ENCODE measurements at places on chromosomes 12 and 14. TPM values are rescaled to one million over a fixed set of nuclear protein-coding genes. Genes with fewer than 3 reads are reported as not detected.
A peak's percentile ranks its signal among the peaks of the same experiment; 100 is the strongest.

GRCh38 chr14:52080808-52081755 is 12.2 kb upstream of the NID2 start:
- peaks cover 15% of the 10 kb centered on the region for H3K27me3 ChIP-seq
- peaks cover 3% of the 10 kb centered on the region for H3K36me3 ChIP-seq
- no peak overlapping the region for H3K4me3 ChIP-seq
- no peak for DNase-seq

DNA sequence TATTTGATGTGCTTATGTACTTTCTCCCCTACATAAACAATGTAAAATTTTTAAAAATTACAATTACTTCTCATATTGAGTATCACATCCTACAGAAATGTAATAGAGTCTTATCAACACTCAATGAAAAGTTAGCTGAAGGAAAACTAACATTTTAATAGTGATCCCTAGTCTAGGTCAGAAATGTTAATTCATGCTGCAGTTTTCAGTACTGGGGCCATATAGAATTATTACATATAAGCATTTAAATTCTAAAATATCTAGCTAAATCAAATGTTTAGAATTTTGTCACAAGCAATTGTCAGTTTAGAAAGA is 37.8 kb downstream of the SLC6A15 start:
- H3K4me3 ChIP-seq = no peak overlapping the region
- no peaks in the 10 kb centered on the region for H3K4me1 ChIP-seq
- H3K27me3 ChIP-seq = peaks cover 16% of the 10 kb centered on the region
- no peak overlapping the region for H3K27ac ChIP-seq
- H3K36me3 ChIP-seq = no peaks in the 10 kb centered on the region

- no peak overlapping the region for H3K27ac ChIP-seq
- H3K4me3 ChIP-seq = no peak overlapping the region
- no peak for DNase-seq
- H3K27me3 ChIP-seq = no peaks in the 10 kb centered on the region
- H3K4me1 ChIP-seq = peaks cover 41% of the 10 kb centered on the region
- H3K36me3 ChIP-seq = peaks cover 4% of the 10 kb centered on the region
Observed at GRCh38 chr12:47710278-47710677, 4.4 kb upstream of the RPAP3 start.

- no peaks in the 10 kb centered on the region for H3K27me3 ChIP-seq
- H3K36me3 ChIP-seq = no peaks in the 10 kb centered on the region
- no peak overlapping the region for H3K27ac ChIP-seq
- no peaks in the 10 kb centered on the region for H3K4me1 ChIP-seq
- no peak overlapping the region for H3K4me3 ChIP-seq
- DNase-seq = no peak
Observed at GRCh38 chr12:24535334-24536069, 413.4 kb downstream of the BCAT1 start.

- H3K36me3 ChIP-seq = peaks cover 11% of the 10 kb centered on the region
- no peaks in the 10 kb centered on the region for H3K27me3 ChIP-seq
- H3K27ac ChIP-seq = peak overlapping the region; percentile 95
- peak; percentile 72 for DNase-seq
Observed at GRCh38 chr14:89750908-89751392, 203.6 kb downstream of the EFCAB11 start.

GRCh38 chr14:51859131-51859530 is 1.3 kb upstream of the GNG2 start:
- no peak overlapping the region for H3K4me3 ChIP-seq
- DNase-seq = no peak
- H3K27ac ChIP-seq = no peak overlapping the region
- H3K36me3 ChIP-seq = peaks cover 8% of the 10 kb centered on the region
- H3K4me1 ChIP-seq = peaks cover 40% of the 10 kb centered on the region

DNA sequence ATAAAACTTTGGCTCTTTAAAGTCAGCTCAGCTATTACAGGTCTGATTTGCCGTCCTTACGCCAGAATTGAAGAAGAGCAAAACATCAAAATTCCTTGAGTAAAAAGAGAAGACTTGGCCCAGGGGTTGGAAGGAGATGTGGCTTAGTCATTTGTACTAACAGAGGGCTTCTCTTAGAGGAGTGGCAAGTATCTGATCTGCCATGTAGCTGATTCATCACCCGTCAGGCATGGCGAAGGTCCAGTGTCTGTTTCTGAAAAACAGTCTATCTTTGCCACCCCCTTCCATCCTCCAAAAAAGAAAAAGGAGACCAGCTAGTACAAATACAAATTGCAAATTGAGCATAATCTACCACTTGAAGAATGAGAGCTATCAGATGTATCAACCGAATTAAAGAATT is 91.9 kb downstream of the RAD52 start:
- peaks cover under 1% of the 10 kb centered on the region for H3K4me1 ChIP-seq
- H3K4me3 ChIP-seq = no peak overlapping the region
- H3K27ac ChIP-seq = peak overlapping the region; percentile 46

The SETD1B gene
- total RNA-seq = 21.2 TPM

The MIPOL1 gene
- 0.50 TPM for total RNA-seq

The PLEKHG7 gene
- total RNA-seq = not detected

The OR11H6 gene
- total RNA-seq = not detected

The PDZRN4 gene
- not detected for total RNA-seq

DNA sequence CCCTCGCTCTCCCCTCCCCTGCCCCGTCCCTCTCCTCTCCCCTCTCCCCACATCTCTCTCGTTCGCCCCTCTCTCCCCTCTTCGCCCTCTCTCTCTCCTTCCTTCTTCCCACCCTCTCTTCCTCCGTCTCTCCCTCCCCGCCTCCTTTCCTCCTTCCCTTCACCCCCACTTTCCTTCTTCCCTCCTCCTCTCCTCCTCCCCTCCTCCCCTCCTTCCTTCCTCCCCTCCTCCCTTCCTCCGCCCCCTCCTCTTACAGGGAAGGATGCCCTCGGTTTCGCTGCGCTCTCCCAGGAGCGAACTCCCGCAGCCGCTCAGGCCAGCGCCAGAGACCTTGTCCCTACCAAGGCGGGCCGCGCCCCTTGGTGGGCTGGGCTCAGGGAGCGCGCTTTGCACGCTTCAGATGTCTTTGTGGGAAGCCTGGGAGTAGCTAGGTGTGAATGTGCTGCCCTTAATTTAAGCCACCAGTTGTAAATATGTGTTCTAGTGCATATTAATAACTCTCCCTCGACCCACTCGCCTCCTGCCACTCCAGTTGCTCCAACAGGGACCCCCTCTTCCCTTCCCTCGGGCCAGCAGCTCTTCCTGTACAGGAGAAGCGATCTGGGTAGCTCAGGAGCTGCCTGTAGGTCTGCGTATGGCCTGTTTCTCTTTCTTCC is 13.3 kb upstream of the MAP3K9 start:
- H3K36me3 ChIP-seq = no peaks in the 10 kb centered on the region
- peak overlapping the region; percentile 83 for H3K27ac ChIP-seq
- H3K27me3 ChIP-seq = peaks cover 51% of the 10 kb centered on the region
- H3K4me1 ChIP-seq = peaks cover 43% of the 10 kb centered on the region

The GALNT8 gene
- 1.5 TPM for total RNA-seq

The CRACR2A gene
- total RNA-seq = 20.0 TPM

DNA sequence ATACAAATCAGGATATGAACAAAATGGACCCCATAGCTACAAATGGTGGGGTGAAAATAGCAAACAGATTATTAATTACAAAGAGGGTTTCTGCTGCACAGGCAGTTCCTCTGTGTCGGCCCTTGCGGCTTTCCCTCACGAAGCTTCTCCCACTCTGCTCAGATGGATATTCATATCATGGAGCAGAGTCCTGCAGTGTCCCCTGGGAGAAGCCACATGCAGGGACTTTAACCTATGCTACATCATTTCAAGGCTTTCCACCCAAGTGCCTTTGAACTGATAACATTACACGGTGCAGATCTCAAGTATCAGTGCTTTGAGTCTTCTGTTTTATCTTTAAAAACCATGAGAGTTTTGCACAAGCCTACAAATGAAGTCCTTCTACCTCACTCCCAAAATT is 229.1 kb downstream of the PPM1H start:
- no peaks in the 10 kb centered on the region for H3K36me3 ChIP-seq
- no peak overlapping the region for H3K27ac ChIP-seq
- no peak for DNase-seq
- peaks cover 17% of the 10 kb centered on the region for H3K27me3 ChIP-seq
- no peaks in the 10 kb centered on the region for H3K4me1 ChIP-seq
- H3K4me3 ChIP-seq = no peak overlapping the region

- no peaks in the 10 kb centered on the region for H3K36me3 ChIP-seq
- H3K4me3 ChIP-seq = peak overlapping the region; percentile 59
- H3K4me1 ChIP-seq = peaks cover 60% of the 10 kb centered on the region
- H3K27me3 ChIP-seq = no peaks in the 10 kb centered on the region
Observed at GRCh38 chr12:123120452-123121166, 30.3 kb downstream of the PITPNM2 start.

DNA sequence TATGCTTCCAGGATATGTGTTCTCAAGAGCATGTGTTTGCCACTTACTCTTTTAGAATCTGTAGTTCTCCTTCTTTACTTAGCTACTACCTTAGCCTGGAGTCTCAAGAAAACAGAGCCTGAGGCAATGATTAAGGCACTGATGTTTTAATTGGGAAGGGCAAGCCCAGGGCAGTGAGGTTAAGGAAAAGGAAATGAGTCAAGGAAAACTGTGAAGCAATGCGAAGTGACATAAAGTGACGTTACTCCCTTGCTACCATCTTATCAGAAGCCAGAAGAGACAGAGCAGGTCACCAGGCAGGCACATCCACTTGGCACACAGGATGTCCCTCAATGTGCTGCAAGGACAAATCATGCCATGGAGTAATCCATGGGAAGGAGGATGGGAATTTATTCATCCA is 11.3 kb upstream of the EML5 start:
- DNase-seq = no peak
- H3K27me3 ChIP-seq = peaks cover 15% of the 10 kb centered on the region
- H3K4me3 ChIP-seq = no peak overlapping the region
- H3K4me1 ChIP-seq = no peaks in the 10 kb centered on the region

The ADAM20 gene
- 1.3 TPM for total RNA-seq

GRCh38 chr12:116524964-116525379 is 34.2 kb upstream of the MAP1LC3B2 start:
- H3K36me3 ChIP-seq = no peaks in the 10 kb centered on the region
- H3K4me3 ChIP-seq = no peak overlapping the region
- no peak overlapping the region for H3K27ac ChIP-seq

- peaks cover 11% of the 10 kb centered on the region for H3K4me1 ChIP-seq
- H3K27me3 ChIP-seq = peaks cover 10% of the 10 kb centered on the region
- H3K36me3 ChIP-seq = no peaks in the 10 kb centered on the region
- no peak for DNase-seq
- H3K27ac ChIP-seq = no peak overlapping the region
- H3K4me3 ChIP-seq = no peak overlapping the region
Observed at GRCh38 chr12:104865080-104865479, 93.0 kb downstream of the SLC41A2 start.

DNA sequence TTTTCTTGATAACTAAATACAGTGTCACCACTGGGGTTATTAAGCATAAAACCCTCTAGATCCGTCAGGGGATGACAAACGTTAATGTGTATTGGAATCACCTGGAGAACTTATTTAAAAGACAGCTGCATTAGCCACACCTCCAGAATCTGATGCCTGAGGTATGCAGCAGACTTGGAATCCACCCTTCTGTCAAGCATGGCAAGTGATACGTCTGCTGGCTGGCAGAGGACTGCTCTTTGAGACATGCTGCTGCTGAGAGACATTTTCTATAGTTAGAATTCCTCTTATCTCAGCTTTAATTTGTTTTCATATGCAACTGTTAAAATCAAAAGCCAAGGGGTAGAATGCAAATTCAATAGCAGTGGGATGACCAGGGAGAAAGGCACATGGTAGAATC is 496.3 kb downstream of the NELL2 start:
- DNase-seq = no peak
- H3K36me3 ChIP-seq = no peaks in the 10 kb centered on the region
- no peak overlapping the region for H3K4me3 ChIP-seq
- H3K4me1 ChIP-seq = no peaks in the 10 kb centered on the region

The RTL1 gene
- total RNA-seq = not detected

DNA sequence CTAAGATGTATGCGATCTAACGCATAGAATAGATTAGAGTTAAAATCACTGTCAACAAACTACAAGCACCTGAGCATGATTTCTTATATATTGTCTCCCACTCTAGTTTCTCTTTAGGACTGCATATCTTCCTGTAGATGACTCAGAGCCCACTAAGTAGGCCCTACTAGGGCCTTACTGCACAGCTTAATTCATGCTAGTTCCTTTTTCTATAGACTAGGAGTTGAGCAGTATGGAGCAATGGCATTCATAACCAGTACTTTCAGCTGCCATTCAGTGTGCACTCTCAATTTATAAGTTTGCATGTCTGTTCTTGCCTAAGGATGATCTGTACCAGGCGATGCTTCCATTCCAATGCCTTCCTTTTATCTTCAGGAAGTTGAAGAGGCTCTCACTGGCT is 103.5 kb downstream of the METTL25 start:
- H3K4me3 ChIP-seq = no peak overlapping the region
- H3K4me1 ChIP-seq = no peaks in the 10 kb centered on the region
- peaks cover 5% of the 10 kb centered on the region for H3K36me3 ChIP-seq
- H3K27ac ChIP-seq = no peak overlapping the region

The ANKS1B gene
- 0.63 TPM for total RNA-seq

- H3K36me3 ChIP-seq = no peaks in the 10 kb centered on the region
- H3K4me3 ChIP-seq = no peak overlapping the region
- H3K27ac ChIP-seq = no peak overlapping the region
- no peaks in the 10 kb centered on the region for H3K27me3 ChIP-seq
Observed at GRCh38 chr12:81303935-81304334, 226.1 kb downstream of the ACSS3 start.

The SLC25A47 gene
- not detected for total RNA-seq

The OTUB2 gene
- 1.9 TPM for total RNA-seq

The BTG1 gene
- total RNA-seq = 337 TPM

DNA sequence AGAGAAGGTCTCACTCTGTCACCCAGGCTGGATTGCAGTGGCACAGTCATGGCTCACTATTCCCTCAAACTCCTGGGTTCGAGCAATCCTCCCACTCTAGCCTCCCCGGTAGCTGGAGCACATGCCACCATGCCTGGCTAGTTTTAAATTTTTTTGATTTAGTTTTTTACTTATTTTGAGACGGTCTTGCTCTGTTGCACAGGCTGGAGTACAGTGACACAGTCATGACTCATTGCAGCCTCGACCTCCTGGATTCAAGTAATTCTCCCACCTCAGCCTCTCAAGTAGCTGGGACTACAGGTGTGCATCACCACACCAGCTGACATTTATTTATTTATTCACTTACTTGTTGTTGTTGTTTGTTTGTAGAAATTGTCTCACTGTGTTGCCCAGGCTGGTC is 22.2 kb upstream of the DIP2B start:
- H3K27ac ChIP-seq = no peak overlapping the region
- no peak overlapping the region for H3K4me3 ChIP-seq
- no peaks in the 10 kb centered on the region for H3K36me3 ChIP-seq

DNA sequence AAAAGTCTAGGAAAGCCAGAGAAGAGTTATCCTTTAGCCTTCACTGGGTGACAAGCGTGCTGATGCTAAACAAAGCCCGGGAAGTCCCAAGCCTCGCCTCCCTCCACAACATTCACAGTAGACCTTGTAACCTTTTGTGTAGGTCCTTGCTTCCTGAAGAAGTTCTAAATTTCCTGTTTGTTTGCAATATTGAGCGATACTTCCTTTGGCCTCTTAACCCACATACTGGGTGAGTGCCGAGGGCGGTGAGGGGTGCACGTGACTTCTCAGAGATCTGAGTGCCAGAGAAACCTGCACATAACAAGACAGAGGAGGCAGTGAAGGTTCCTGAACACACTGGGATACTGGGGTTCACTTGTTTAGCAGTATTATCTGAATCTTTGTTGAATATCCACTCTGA is 134.3 kb downstream of the PLXNC1 start:
- peak overlapping the region; percentile 43 for H3K27ac ChIP-seq
- peaks cover 2% of the 10 kb centered on the region for H3K36me3 ChIP-seq
- H3K27me3 ChIP-seq = no peaks in the 10 kb centered on the region
- DNase-seq = peak; percentile 42

GRCh38 chr12:15644700-15645099 is 144.5 kb downstream of the EPS8 start:
- H3K36me3 ChIP-seq = no peaks in the 10 kb centered on the region
- H3K27me3 ChIP-seq = no peaks in the 10 kb centered on the region
- no peak for DNase-seq
- no peaks in the 10 kb centered on the region for H3K4me1 ChIP-seq
- H3K4me3 ChIP-seq = no peak overlapping the region

The CLEC4A gene
- total RNA-seq = 0.95 TPM

The TMEM253 gene
- 0.35 TPM for total RNA-seq

All from activated T-cell treated with anti-CD3 and anti-CD28 coated beads, Interleukin-2, amount 50 U/mL, for 72 hours (primary cell).